NCI-H2107 (cell line): ENCODE measurements at places on chromosomes 5 and 9.
A peak's percentile ranks its signal among the peaks of the same experiment; 100 is the strongest.

DNA sequence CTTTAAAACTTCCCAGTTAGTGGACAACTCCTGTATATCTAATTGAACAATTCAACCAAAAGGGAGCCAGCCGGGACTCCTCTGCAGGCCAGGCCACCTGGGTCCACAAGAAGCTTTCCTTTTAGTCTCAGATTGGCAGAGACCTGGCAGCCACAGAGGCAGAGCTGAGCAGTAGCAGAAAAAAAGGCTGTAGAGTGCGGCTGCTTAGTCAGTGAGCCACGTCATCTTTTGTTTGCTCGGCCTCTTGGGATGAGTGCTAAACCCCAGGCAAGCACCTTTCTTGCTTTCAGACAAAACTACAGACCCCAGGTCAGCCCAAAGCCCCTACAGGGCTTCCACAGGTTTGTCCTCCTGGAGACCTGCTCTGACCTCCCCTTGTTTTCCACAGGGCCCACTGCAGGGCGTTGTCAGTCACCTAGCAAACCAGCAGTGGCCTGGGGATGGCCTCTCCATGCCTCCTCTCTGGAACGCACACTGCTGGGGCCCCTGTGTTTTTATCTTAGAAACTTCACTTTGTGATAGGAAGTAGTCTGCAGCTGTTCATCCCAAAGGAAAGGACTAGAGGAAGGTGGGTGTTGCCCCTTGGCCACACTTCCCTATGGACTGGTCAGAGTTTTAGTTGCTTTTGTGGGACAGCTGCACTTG is 49.9 kb downstream of the SHB start:
- DNase-seq = peak; percentile 22

DNA sequence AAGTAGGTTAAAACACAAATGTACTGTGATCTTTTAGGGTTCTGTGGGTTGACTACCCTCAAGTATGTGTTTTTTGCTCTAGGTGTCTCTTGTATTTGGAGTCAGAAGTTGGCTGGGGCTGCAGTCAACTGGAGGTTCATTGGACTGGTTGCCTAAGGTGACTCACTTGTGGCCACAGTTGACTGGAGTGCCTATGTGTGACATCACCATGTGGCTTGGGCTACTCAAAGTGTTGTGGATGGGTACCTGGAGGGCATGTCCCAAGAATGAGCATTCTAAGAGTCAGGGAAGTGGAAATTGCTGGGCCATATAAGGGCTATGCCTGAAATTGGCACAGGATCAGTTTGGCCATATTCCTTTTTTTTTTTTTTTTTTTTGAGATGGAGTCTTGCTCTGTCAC is 27.4 kb downstream of the SNX30 start:
- DNase-seq = no peak

GRCh38 chr5:145979270-145980223 is 43.2 kb downstream of the SH3RF2 start:
- no peak for DNase-seq

- no peak for DNase-seq
These were observed 138.9 kb upstream of the KLF4 start for GRCh38 chr9:107628444-107628843.

GRCh38 chr5:128271859-128272464 is 188.4 kb downstream of the SLC12A2 start:
- DNase-seq = no peak

DNA sequence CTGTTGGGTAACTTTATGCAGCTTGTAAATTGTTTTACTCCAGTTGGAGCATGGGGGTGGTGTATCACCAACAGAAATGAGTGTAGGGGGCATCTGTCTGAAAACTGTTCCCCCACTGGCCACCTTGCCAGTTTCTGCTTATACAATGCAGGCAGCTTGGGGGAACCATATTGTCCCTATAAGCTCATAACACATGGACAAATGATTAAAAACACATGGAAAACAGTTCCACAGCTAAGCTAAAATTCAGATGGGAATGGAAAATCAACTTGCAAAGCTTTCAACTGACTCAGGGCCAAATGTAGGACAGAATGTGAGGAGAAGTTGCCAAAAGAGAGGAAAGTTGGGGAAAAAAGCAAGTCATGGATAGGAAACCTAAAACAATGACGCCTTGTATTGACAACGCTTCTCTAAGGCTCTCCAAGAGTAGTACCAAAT is 7.9 kb upstream of the CER1 start:
- DNase-seq = no peak

DNA sequence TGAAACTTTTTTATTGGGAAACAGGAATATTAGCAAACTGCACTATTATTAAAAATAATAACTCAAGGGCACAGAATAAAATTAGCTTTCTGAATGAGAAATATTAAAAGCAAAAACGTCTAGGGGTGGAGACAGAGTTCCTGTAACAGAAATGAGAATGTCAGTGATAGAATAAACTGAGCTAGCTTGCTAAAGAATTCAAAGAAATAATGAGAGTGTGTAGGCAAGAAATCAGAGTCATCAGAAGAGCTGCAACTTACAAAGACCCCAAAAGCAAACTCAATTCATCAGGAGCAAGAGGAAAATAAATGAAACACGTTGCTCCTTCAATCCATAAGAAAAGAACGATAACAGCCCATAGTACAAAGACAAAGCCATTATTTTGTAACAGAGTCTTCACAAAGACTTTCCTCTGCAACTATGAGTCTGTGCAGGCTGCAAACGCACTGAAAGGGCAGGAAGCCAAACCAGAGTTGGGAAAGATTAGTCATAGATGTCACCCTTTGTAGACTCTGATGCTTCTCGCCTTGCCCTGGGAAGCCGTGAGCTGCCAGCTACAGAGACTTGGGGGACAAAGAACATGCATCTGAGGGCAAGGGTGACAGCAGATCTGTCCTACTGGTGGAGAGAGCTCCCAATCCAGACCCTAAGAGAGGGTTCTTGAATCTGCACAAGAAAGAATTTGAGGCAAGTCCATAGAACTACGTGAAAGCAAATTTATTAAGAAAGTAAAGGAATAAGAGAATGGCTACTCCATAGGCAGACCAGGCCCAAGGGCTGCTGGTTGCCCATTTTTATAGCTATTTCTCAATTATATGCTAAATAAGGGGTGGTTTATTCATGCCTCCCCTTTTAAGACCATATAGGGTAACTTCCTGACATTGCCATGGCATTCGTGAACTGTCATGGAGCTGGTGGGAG is 40.8 kb downstream of the SHC3 start:
- no peak for DNase-seq

DNA sequence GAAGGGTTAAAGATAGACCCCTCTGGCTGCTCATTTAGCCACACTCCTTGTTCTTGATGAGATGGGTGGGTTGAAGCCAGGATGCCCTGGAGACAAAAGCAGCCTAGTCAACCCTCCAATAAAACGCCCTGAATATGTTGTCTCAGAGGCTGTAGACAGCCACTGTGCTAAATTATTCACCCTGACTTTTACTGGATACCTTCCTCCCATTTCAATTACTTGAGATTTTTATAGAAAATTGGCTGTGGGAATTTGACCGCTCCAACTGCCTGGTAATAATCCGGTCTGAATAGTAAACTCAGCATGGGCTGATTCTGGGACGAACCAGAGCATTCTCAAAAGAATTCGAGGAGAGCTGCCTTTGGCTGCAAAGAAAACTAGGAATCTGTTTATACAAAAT is 104.2 kb downstream of the SNX18 start:
- DNase-seq = no peak

DNA sequence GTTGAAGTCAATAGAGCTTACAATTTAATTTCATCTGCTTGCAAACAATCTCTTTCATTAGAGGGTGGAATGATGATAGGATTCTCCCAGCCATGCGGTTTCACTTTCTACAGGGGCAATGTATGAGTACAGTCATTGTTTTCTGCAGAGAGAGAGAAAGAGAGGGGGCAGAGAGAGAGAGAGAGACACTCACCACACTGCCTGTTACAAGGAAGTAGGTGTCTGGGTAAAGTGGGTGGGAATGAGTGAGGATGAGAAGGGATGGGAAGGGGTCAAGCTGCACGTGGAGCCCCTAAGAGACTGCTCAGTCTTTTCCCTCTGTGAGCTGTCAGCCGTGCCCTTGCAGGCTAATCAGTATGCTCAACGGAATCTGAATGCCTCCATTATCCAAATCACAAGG is 454.3 kb downstream of the KDM4C start:
- no peak for DNase-seq

GRCh38 chr9:35868933-35869332 is 1.3 kb downstream of the OR13J1 start:
- DNase-seq = no peak

GRCh38 chr5:169080448-169080911 is 220.5 kb downstream of the SLIT3 start:
- DNase-seq = no peak

DNA sequence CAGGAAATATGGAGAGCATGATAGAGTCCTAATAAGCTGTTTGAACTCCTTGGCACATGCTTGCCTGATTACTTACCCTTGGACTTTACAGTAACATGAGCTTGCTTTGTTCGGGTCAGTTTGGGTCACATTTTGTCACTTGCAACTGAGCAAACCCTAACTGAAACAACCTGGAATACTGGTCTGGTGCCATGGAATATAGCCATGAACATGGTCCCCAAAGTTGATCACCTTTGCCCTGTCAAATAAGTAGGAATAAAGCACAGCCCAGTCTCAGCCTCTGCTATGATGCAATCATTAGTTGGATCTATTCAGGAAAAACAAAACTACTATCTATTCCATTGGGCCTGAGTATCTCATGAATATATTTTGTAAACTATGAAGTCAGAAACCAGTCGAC is 18.2 kb downstream of the CDO1 start:
- no peak for DNase-seq

GRCh38 chr9:90180381-90180780 is 462.2 kb downstream of the DIRAS2 start:
- DNase-seq = no peak

GRCh38 chr5:10726179-10726912 is 34.7 kb downstream of the DAP start:
- DNase-seq = no peak

- no peak for DNase-seq
These were observed 83.9 kb downstream of the LRRC70 start for GRCh38 chr5:62662521-62662920.

DNA sequence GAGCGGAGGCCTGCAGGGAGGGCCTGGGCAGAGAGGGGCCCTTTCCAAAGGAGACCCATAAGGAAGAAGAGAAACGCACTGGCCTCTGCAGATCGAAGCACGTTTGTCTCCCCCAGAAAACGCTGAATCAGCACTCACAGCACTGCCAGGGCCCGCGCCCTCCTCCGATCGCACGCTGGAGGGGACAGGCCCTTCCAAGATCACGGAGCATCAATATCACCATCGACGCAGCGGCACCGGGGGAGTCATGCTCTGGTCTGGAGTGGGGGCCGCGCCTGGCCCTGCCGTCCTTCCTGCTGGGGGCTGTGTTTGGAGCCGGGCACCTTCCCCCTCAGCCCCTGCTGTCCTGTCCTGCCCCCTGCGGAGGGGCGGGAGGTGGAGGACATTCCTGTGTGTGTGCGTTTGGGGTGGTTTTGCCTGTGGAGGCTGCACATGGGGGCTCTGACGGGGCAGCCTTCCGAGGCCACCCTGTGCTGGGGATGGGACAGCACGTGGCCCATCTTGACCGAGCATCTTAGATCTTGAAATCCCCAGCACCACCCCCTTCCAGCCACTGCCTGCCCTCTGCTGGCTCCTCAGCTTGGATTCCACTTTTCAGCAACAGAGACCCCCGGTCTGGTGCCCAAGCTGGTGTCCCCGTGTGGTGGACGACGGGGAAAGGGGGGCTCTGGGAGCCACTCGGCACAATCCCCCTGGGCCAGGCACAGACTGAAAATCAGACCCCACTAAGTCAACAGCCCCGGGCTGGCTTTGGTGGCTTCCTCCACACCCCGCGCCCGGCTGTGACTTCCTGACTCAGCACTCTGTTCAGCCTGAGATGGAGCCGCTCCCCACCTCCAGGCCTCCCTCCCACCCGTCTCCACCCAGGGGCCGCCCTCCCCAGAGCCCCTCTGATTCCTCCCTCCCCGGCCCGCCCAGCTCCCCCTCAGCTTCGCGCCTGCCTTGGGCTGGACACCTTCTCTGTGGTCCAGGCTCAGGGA is 8.3 kb downstream of the TMEM250 start:
- no peak for DNase-seq

GRCh38 chr9:21144603-21145002 is 3.0 kb upstream of the IFNW1 start:
- DNase-seq = no peak

DNA sequence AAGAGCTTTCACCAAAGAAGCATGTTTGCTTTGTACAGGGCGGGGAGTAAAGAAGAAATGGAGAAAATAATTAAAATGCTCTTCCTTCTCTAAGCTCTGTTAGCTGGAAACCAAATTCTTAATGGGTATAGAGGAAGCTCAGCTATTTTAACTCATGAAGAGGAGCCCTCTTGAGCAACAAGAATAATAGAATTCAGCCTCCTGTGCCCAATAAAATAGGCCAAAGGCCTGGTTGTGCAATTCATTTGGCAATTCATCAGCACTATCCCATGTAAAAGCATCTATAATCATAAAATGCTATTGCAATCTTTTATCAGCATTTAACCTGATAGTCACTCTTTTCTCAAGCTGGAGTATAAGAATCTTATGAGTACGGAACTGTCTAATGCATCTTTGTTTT is 133.6 kb upstream of the CDH6 start:
- DNase-seq = no peak

GRCh38 chr9:15282567-15283285 is 24.3 kb downstream of the TTC39B start:
- no peak for DNase-seq

DNA sequence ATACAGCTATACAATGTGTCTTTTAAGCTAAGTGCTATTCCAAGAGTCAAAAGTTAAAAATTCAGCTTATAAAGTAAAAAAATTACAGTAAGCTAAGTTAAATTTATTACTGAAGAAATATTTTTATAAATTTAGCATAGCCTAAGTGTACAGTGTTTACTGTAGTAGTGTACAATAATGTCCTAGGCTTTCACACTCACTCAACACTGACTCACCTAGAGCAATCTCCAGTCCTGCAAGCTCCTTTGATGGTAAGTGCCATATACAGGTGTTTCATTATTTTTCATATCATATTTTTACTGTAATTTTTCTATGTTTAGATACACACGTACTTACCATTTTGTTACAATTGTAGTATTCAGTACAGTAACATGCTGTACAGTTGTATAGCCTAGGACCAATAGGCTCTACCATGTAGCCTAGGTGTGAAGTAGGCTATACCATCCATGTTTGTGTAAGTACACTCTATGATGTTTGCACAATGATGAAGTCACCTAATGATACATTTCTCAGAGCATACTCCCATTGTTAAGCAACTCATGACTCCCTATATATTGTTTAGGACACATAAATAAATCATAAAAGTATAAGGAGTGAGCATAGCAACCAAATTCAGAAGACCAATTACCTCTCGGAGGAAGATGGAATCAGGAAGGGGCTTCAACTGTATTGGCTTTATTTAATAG is 165.1 kb upstream of the SLC30A5 start:
- DNase-seq = no peak
